ENCODE measurements at places on chromosomes 2 and 18. TPM values are rescaled to one million over a fixed set of nuclear protein-coding genes. Genes with fewer than 3 reads are reported as not detected.
A peak's percentile ranks its signal among the peaks of the same experiment; 100 is the strongest.

KIDINS220 gene
- 11.0 TPM for total RNA-seq

FBXO41 gene
- 16.4 TPM for total RNA-seq

RGPD4 gene
- not detected for total RNA-seq

MAP3K19 gene
- total RNA-seq = not detected

RAD51AP2 gene
- total RNA-seq = not detected

COA5 gene
- total RNA-seq = 37.5 TPM

COLEC11 gene
- total RNA-seq = 2.4 TPM

PTPRN gene
- total RNA-seq = not detected

UGT1A4 gene
- total RNA-seq = 73.6 TPM

ANKRD30BL gene
- not detected for total RNA-seq

ERFE gene
- 18.3 TPM for total RNA-seq

CCDC68 gene
- total RNA-seq = 2.9 TPM

ALLC gene
- not detected for total RNA-seq

MC4R gene
- total RNA-seq = not detected

DNER gene
- total RNA-seq = 0.28 TPM

DPP10 gene
- not detected for total RNA-seq

INPP5D gene
- total RNA-seq = 0.74 TPM

ARHGAP28 gene
- total RNA-seq = not detected

DNA sequence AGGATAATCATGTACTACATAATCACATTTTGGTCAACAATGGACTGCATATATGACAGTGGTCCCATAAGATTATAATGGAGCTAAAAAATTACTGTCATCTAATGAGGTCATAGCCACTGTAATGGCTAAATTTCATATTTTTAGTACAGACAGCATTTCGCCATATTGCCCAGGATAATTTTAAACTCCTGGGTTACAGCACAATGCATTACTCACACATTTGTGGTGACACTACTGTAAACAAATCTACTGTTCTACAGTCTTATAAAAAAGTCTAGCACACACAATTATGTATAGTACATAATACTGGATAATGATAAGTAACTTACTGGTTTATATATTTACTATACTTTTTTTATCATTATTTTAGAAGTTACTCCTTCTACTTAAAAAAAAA lies 12.8 kb downstream of the EIF2AK2 start:
- no peak for DNase-seq

DNA sequence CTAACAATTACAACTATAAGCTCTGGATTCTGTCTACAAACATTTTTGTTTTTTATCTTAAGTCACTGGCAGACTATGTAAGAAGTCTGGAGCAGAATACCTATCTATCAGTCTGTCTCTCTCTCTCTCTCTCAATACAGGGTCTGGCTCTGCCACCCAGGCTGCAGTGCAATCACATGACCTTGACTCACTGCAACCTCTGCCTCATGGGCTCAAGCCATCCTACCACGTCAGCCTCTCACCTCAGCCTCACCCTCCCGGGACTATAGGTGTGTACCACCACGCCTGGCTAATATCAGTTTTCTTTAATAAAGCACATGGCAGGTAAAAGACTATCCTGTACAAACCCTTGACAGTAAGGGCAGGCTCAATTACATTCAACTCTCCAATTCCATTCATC lies 96.9 kb downstream of the OSBPL1A start:
- no peak for DNase-seq

DNA sequence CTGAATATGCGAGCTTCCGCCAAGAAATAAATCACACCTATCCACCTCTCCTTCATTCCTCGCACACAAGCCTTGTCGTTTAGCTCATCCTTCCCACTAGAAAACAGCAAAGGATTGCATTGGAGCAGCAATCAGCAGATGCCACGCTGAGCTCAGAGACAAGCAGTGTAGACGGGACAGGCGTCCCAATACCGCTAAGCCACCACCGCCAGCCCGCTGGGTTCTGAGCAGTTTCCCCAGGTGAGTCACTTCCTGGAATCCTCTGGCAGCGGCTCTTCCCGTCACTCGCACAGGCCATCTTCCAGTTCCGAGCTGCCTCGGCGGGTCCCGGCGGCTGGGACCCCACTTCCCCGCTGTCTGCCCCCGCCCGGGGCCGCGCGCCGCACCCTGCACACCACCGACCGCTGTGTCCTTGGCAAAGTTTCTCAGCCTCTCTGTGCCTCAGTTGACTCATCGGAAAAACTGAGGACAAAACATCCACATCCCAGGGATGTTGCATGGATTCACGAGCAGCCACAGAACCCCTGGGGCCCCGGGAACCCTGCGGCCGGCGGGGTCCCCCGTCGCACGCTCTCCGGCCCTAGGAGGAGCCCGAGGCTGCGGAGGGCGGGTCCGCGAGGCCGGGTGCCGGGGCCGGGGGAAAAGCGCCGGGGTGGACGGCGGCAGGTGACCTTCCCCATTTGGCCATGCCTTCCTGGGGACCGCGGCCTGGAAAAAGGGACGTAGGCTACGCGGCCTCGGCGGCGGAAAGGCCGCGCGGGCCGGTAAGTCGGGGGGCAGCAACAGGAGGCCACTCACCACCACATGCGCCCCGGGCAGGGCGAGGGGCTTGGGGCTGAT lies 573 bp downstream of the KDSR start:
- DNase-seq = peak; percentile 78

- DNase-seq = no peak
These were observed 48.3 kb downstream of the ZNF804A start for GRCh38 chr2:184646593-184646992.

- DNase-seq = no peak
These were observed 102.3 kb downstream of the MAPK4 start for GRCh38 chr18:50662177-50662576.

DNA sequence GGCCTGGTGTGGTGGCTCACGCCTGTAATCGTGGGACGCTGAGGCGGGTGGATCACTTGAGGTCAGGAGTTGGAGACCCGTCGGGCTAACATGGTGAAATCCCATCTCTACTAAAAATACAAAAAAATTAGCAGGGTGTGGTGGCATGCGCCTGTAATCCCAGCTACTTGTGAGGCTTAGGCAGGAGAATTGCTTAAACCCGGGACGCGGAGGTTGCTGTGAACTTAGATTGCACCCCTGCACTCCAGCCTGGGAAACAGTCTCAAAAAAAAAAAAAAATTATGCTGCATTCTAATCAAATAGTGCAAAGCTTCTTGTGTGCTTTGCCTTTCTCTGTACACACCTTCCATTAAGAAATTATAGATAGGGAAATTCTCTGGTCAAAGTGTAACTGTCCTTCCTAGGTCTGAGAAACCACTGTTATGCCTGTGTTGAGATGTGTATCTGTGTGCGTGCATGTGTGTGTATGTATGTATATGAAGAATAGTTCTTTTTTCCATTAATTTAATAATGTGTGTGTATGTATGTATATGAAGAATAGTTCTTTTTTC lies 2.5 kb downstream of the CD28 start:
- no peak for DNase-seq

DNA sequence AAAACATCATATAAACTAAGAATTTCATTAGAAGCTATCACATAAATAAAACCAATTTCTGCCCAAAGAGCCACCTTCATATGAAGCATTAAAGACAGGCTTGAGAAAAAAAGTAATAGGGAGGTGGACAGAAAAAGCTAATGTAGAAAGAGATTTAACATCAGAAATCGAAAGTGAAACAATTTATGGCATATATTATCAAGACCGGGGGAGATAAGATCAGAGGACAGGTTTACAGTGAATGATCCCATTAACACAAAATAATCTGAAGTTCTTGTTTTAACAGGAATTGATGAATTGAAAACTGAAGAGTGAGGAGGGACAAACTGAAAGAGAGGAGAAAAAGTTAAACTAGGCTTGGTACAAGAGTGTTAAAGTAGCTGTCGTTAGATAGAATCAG lies 786.3 kb upstream of the FSHR start:
- DNase-seq = no peak

DNA sequence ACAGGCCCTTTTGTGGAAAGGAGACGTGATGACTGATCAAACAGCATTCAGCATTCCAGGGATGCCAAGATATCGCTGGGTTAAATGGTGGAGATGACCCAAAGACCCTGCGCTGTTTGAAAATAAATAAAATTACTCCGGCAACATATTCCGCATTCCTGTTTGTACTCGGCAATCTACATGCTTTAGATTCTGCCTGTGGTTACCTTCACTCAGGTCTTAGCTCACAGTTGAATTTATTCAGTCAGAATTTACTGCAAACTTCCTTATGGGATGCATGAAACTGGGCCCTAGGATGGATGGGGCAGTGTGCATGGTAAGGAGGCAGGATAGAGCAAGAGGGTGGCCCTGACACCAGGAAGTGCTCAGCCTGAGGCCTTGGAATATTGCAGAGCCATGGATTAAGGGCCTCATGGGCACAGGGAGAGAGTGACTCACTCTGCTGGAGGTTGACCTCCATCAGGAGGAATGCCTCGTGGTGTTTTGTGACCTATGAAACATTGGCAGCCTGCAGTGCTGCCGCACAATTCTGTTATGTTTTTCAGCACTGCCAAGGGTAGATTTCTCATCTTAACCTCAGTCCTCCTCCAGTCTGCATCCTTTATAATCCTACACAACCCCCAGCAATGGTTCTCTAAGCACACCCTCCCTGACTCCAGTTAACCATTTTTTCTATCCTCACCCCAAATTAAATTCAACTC lies 321.4 kb downstream of the IRS1 start:
- DNase-seq = peak; percentile 77

GRCh38 chr18:59715445-59715844 lies 18.2 kb upstream of the CCBE1 start:
- no peak for DNase-seq

- DNase-seq = no peak
These were observed 148.8 kb downstream of the GBX2 start for GRCh38 chr2:236019434-236019833.

DNA sequence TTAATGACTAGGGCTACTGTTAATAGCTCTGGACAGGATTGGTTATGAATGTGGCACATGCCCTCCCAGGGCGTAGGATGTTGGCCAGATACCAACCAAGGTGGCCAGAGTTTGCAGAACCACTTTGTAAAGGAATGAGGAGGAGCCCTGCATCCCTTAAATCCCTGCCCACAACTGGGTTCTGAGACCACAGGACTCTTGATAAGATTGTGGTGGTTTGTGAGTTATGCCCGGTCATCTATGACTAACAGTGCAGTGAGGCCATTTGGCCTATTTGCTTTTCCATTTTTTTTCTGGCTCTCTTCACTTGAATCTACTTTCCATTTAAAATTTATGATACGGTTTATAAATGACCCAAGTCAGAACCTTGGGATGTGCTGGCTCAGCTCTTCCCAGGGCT lies 294.5 kb downstream of the PRKCE start:
- peak; percentile 98 for DNase-seq

DNA sequence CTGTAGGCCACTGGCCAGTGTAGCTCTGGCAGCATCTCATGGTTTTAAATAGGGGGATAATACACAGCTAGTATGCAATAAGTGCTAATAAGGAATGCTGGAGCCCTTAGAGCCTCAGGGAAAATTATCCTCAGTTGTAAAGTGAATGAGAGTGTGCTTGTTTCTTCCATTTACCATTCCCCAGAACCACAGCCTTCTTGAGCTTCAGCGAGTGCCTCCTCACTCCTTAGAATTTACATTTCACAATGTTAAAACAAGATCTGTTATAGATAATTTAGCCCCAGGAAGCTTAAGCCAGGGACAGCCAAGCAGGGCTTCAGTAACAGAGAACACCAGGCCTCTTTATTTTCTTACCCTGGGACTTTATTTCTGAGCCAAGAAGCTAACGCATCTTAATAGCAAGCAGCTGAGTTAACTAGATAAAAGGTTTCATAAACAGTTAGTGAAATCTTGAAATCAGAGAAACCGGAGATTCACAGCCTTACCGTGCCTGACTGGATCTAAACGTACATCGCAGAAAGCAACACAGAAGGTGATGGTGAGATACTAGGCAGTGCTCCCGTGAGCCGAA lies 535.2 kb downstream of the TDRD15 start:
- DNase-seq = no peak

DNA sequence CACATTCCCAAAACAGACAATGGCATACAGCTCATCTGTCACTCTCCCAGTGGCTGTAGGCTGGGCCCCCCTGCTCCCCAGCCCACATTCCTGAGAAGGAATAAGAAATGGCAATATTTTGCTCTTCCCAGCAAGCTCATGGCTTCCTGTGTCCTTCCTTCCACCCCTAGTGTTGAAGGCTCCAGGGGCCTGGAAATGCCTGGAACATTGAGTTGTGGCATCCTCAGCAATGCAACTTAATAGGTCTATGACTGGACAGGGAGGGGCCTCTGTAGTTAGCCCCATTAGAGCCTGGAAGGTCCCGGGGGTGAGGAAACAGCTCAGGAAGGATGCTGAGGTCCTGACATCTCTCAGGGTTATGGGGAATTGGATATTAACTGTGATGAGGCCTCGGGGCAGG lies 3.3 kb downstream of the KIF3C start:
- no peak for DNase-seq

GRCh38 chr2:64970495-64970894 lies 18.7 kb upstream of the SLC1A4 start:
- no peak for DNase-seq

- DNase-seq = no peak
These were observed 255.0 kb downstream of the CAMKMT start for GRCh38 chr2:44616667-44617155.

- DNase-seq = no peak
These were observed 70.4 kb downstream of the ASAP2 start for GRCh38 chr2:9276901-9277451.

DNA sequence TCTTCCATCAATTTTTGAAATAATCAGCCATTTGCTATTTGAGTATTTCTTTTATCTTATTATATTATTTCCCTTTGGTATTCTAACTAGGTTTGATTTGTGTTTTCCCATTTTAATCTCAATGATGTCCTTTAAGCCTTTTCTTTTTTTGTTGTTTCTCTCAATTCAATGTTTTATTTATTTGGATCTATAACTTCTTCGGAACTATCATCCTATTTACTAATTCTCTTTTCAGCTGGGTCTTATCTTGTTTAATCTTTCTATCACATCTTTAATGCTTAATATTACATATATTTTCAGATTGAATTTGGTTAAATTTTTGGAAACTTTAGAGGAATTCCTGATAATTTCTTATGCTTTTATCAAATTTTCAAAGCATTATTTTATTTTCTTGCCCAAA lies 448.3 kb downstream of the SOX11 start:
- no peak for DNase-seq

DNA sequence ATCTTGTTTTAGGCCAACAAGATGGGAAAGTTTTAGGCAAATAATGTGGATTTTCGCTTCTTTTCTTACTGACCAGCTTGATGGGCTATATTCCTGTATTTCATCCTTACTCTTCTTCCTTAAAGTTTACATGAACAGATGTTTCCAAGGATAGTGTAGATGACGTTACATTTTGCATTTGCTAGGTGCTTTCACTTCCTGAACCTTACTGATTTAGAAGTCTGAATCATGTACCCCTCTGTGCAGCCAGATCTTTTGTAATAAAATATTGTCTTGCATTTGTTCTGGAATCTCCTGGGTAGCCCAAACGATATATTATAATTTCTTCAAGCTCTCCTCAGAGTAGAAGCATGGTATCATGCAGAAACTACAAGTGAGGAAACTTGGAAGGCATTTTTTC lies 93.4 kb downstream of the CALCRL start:
- no peak for DNase-seq

GRCh38 chr2:218256612-218257350 lies 4.0 kb upstream of the GPBAR1 start:
- DNase-seq = no peak

- DNase-seq = no peak
These were observed 9.7 kb downstream of the SMAD7 start for GRCh38 chr18:48940854-48941611.
